CD4-positive, alpha-beta memory T cell (primary cell): ENCODE measurements at places on chromosomes 4 and X.
A peak's percentile ranks its signal among the peaks of the same experiment; 100 is the strongest.

- DNase-seq, result no peak
Observed at GRCh38 chrX:123835661-123836371, 24.0 kb upstream of the XIAP start.

- no peak for DNase-seq
Observed at GRCh38 chr4:186854256-186854655, 130.6 kb upstream of the FAT1 start.

GRCh38 chrX:44039556-44039955 lies 66.4 kb upstream of the NDP start:
- DNase-seq, result no peak

DNA sequence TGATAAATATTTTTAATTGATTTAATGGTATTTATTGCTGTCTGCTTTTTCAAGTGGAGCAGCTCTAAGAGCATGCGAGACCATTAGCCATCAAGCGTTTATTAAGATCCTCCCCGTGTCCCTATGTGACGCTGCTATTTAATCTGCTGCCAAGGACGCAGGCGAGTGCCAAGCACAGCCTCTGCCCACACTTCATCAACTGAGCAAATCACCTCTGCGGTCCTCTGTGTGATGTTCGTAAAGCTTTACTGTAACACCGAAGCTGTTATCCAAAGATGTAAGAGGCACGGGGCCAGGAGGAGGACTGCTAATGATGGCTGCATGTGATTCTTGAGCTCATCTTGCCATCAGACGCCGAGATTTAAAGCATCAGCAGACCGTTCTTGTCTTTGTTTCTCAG lies 79.5 kb downstream of the STOX2 start:
- DNase-seq, result no peak

- no peak for DNase-seq
Observed at GRCh38 chr4:132180020-132180427, 969.1 kb upstream of the PCDH10 start.

GRCh38 chr4:151198748-151199147 lies 78.2 kb upstream of the PRSS48 start:
- DNase-seq, result no peak

- no peak for DNase-seq
Observed at GRCh38 chrX:72360326-72360725, 54.6 kb upstream of the CITED1 start.

GRCh38 chrX:16828124-16828908 lies 41.8 kb downstream of the RBBP7 start:
- no peak for DNase-seq

DNA sequence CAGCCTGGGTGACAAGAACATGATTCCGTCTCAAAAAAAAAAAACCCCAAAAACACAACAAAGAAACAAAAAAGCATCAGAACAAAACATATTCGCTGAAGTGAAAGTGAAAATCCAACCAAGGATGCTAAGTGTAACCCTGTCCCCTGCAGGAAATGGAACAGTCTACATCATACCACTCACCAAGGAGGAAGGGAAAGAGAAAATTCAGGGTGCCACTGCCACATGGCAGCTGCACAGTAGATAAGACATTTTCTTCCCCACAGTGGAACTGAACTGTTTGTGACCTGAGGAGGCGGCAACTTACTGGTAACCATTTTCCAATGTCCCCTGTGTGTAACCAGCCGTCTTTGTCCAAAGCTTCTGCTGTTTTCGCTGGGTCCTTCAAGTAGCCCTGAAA lies 28.2 kb upstream of the CENPU start:
- peak; percentile 67 for DNase-seq

DNA sequence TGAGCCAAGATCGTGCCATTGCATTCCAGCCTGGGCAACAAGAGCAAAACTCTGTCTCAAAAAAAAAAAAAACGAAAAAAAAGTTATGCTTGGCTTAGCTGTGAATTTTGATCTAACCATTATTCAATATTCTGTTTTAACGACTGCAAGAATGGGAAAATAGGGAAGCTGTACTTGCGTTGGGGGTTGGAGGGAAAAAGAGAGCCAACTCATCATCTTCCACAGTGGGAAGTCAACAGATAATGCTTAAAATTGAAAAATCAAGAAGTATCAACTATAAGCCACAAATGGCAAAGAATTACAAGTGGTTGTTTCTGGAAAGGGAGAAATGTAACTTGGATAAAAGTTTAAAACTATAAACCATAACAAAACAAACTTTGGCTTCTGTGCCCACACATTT lies 2.9 kb downstream of the TEC start:
- no peak for DNase-seq
